ENCODE measurements at places on chromosomes 16 and 17.

- DNase-seq = no peak
Measured at GRCh38 chr17:20284570-20285295, 182.6 kb downstream of the LGALS9B start.

- no peak for DNase-seq
Measured at GRCh38 chr17:72461757-72462156, 340.9 kb downstream of the SOX9 start.

- DNase-seq = no peak
Measured at GRCh38 chr17:29674281-29674680, 51.6 kb upstream of the CORO6 start.

DNA sequence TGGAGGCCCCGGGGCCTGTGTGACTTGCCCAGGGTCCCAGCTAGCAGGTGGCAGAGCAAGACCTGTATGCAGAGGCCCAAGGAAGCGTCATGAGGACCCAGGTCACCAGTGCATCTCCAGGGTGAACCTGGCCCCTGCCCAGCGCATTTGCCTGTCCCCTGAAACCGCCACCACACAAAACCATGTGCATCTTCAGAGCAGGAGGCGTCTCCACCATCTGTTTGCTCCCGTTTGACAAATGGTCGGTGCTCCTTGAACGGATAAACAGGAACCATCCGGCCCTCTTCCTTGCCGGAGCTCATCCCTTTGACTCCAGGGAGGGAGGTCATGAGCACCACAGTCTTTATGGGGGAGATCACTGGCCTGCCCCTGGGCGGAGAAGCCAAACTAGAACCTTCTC lies 62.5 kb downstream of the JPH3 start:
- DNase-seq = no peak

DNA sequence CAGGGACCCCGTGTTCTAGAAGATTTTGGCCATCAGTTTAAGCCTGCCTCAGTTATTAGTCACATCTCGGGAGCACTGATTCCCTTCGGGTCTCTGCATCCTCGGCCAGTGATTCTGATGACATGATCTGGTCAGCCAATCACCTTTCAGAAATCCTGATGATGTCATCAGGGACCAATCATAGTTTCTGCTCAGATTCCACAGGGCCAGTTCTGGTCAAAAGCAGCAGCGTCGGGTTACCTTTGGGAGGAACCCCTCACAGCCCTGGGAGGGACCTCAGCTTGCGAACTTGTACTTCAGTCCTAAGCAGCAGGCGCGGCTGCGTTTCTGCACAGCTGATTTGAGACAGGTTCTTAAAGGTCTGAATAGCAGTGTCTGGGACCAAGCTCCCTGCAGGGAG lies 13.9 kb downstream of the KDM8 start:
- no peak for DNase-seq

- no peak for DNase-seq
Measured at GRCh38 chr16:79267781-79268180, 332.8 kb downstream of the MAF start.

DNA sequence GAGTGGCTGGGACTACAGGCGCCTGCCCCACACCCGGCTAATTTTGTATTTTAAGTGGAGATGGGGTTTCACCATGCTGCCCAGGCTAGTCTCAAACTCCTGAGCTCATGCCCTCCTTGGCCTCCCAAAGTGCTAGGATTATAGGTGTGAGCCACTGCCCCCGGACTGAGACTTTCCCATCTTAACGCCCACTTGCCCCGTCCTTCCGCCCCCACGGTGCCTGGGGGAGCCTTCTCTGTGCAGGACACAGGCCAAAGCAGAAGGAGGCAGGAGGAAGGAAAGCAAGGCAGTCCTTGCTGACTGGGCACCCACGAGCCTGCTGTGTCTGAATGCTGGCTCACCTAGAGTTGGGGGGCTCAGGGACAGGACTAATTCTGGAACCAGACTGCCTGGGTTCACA lies 17.6 kb upstream of the GNG13 start:
- no peak for DNase-seq

GRCh38 chr16:27740496-27741201 lies 190.7 kb downstream of the KATNIP start:
- no peak for DNase-seq

- no peak for DNase-seq
Measured at GRCh38 chr17:81403671-81404534, 8.6 kb downstream of the BAHCC1 start.

- no peak for DNase-seq
Measured at GRCh38 chr16:50305441-50306061, 39.2 kb downstream of the ADCY7 start.

DNA sequence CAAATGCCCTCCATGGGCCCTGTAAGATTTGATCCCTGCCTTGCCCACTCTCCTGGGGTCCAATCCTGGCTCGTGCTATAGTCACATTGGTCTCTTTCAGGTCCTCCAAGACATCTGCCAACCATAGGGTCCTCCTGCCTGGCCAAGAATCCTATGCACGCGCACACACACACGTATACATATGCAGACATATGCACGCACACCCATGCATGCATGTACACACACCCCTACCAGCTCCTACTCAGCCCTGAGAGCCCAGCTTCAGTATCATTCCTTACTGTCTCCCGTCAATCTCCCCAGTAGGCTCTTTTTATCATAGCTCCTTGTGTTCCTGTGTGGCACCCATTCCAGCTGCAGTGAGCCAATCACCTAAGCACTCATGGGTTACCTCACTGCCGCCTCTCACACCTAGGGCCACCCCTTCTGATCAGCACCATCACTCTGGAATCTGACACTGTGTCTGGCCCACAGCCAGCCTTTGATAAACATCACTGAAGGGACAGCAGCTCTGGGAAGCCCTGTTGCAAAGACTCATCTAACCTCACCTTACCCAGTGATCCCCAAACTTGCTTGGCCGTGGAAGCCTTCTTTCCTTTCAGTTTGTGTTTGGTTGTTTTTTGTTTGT lies 7.9 kb upstream of the DNAH17 start:
- no peak for DNase-seq

DNA sequence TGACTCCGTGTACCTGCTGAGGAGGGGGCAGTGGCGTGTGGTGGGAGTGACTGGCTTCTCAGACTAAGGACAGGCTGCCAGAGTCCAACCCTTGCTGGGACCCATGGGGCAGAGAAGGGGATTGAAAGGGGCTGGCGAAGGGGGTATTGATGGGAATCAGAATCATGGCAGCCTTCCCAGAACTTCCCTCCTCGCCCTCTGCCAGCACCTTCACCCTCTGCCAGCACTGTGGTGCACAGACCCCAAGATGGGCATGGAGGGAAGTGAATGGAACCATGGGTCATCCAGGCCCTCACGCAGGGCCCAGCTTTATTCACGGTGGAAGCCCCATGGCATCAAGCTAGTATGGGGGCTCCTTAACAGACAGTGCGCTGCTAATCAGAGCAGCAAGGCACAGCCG lies 76.8 kb downstream of the IRX5 start:
- DNase-seq = no peak

GRCh38 chr17:27613433-27613832 lies 17.6 kb upstream of the LGALS9 start:
- DNase-seq = no peak

- no peak for DNase-seq
Measured at GRCh38 chr16:30349675-30350074, 5.4 kb downstream of the CD2BP2 start.

- no peak for DNase-seq
Measured at GRCh38 chr17:8830141-8830540, 31.0 kb upstream of the MFSD6L start.

- DNase-seq = no peak
Measured at GRCh38 chr17:30790279-30790678, 34.2 kb downstream of the CRLF3 start.

DNA sequence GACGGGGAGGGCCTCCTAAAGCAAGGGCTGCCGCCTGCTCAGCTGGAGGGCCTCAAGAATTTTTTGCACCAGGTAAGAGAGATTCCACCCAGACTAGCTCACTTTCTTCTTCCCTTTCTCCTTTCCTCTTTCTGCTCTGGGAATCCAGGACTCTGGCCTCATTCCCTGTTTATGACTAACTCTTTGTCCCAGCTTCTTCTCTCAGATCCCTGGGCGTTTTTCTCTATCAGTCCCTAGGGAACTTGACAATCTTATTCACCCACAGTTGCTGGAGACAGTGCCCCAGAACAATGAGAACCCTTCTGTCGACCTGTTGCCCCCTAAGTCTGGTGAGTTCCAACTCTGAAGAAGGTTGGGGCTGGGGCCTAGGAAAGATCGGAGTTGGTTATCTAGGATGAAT lies 15.6 kb downstream of the CNTROB start:
- no peak for DNase-seq

- peak; percentile 54 for DNase-seq
Measured at GRCh38 chr17:2433696-2434095, 32.8 kb upstream of the MNT start.

DNA sequence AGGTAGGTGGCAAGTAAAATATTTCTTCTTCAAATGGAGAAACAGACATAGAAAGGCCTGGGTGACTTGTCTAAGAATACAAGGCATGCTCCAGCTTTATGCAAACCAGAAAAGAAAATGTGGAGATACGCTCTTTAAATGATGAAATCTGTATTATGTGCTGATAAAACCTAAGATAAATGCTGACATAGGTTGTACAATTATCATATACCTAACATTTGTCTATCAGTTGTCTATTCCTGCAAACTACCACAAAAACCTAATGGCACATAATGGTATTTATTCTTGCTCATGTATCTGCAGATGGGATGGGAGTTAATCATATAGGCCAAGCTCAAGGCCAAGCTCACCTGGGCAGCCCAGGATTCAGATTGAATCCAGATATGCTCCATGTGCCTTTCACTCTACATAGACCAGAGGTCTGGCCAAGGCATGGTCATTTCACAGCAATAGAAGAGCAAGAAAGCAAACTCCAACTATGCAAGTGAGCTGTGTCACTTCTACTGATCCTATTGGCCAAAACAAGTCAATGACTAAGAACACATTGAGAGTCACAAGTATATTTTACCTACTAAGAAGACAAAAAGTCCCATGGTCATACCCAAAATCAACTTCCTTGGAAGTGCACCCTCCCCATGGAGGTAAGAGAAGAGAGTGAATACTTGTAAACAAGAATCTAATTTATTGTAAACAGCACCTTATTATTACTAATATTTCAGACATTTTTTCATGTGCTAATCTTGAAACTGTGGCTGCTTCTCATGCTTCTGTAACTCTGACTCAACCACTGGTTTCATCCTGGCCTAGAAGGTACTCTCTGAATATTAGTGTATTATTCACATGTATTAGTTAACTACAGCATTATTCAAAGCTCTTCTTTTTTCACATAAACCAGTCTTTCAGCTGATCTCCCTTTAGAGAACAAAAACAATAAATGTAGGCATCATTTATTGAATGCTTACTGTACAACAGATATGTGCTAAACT lies 270.7 kb upstream of the SOX9 start:
- peak; percentile 45 for DNase-seq

DNA sequence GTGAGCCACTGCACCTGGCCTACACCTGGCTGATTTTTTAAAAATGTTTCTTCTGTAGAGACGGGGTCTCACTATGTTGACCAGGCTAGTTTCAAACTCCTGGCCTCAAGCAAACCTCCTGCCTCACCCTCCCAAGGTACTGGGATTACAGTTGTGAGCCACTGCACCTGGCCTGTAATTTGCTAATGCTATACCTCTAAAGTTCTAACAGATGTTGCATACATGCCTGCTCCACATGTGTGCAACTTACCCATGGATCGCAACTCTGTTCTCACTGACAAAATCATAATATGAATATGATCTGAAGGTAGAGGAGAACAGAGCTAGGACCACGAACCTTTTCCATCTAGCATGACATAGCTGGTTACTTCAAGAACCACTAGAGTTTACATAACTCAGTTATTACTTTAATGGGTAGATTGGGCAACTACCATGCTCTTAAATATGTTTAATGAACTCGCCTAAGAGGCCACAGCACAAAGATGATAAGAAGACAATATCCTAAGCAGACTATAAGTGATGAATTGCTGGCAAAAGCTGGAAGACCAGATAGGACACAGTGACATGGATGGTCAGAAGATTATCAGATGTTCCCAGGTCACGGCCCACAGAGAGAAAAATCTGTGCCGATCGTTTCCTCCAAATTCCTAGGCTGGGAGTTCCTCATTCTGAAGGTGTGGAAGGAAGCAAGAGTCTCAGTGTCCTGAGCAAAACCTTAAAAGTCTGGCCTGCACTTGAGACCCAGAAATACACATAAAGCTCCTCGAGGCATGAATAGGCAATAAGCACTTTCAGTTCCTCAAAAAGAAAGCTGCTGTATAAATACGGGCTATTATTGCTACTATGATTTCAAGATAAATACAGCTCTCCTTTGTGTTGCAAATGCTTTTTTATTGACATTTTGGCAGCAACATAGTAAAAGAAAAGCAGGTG lies 53.6 kb upstream of the ICAM2 start:
- no peak for DNase-seq

DNA sequence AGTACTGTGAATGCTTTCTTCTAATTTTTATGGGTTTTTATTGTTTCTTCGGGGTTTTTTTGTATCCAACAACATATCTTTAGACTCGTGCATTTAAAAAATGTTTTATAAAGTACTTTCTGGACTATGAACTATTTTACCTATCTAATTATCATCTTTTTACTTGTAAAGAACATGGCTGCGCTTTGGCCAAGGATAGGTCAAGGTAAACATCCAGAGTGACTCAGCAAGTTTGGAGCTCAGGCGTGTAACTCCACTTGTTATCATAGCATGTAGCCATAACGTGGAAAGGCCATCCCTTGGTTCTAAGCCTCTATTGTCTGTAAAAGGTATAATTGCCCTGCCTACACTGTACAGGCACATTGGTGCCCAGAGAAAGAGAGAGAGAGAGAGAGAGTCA lies 818.0 kb upstream of the GOT2 start:
- no peak for DNase-seq

DNA sequence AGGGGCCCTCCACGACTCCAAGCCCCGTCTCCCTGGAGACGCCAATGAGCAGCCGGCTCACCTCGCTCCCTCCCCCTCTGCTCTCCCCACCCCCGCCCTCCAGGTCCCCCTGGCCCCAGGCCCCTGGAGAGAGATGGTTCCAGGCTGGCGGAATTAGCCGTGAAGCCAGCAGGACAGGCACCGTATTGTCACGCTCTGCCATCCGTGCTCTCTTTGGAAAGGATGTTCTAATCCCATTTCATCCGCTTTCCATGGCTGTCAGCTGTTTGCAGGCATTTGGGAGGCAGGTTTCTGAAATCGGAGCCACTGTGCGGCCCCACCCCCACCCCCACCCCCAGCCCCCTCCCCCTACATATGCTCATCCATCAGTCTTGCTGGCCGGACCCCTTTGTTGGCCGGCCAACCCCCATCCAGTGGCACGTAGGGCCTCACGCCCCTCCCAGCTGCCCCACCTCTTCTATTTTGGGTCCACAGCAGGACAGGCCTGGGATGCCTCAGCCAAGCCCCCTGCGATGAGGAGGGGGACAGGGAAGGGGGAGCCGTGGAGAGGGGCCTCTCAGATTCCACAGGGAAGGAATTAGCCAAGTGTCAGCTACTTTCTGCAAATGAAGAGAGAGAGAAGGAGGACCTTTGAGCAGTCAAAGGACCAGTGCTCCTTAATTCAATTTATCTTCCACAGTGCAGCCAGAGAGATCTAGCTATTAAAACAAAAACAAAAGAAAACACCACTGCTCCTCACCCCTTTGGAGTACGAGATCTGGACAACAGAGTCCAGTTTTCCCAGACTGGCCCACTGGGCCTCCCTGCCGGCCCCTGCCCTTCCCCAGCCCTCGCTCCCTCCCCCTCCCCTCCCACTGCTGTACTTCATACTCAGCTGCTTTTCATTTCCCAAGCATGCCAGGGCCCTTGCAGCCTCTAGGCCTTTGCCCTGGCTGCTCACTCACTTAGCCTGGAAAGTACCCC lies 30.7 kb downstream of the SDK2 start:
- DNase-seq = no peak
